Frontal cortex (tissue), 4 donors: ENCODE measurements at places on chromosomes 6 and 20.

DNA sequence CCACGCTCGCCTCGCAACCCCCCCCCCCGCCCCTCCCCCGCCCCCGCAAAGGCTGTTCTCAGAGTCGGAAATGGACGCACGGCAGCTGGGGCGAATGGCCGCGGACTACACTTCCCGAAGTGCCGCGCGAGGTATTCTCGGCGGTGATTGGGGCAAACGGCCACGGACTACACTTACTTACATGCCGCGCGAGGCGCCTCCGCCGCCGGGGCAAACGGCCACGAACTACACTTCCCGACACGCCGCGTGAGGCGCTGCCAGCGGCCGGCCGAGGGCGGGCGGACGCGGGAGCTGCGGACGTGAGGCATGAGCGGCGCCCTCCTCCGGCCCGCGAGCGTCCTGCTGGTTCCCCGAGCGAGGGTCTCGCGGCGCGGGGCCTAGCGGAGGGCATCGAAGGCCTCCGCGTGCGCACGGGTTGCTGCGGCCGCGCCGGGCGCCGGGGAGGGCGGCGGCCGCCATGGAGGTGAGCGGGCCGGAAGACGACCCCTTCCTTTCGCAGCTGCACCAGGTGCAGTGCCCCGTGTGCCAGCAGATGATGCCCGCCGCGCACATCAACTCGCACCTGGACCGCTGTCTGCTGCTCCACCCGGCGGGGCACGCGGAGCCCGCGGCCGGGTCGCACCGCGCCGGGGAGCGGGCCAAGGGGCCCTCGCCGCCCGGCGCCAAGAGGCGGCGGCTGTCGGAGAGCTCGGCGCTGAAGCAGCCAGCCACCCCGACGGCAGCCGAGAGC, at the start of gene WRNIP1:
Gene WRNIP1 (plus strand): TSS at position 228 of the 730 bp plus-strand sequence. CDS start 230 bp downstream, at position 458.
- DNase-seq = peak; percentile 99

GRCh38 chr6:77620278-77620882, 32.5 kb upstream of the MEI4 start:
- DNase-seq = no peak

- no peak for DNase-seq
Observed at GRCh38 chr6:21997119-21998037, 299.5 kb downstream of the PRL start.

DNA sequence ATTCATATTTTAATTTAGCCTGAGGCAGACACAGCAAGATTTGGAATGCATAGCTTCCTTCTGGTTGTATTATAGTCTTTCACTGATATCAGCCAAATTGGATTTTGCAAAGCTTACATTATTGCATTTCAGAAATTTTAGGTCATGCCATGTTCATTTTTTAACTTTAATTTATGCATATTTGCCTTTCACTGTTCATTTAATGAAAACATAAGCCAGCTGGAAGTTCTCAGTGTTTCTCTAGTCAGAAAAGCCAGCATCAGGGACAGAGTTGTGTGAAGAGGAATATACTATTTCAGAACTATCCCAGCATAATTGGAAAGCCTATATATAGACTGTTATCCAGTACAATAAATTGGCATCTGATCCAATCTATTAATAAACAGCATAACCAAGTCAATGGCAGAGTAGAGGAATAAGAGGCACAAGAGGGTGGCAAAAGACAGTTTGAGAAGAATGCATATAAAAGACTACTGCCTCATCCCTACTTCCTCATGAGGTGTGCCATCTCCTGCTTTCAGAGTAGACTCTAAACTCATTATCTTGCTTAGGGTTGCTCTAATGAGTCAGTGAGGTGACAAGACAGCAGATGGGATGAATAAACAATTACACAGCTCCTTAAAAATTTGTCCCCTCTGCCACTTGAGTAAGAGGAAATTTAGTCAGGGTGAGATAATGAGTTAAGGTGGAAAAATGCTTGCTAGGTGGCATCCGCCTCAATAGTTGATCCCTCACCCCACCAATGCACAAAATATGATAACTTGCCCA, 159.8 kb upstream of the HCRTR2 start:
- no peak for DNase-seq

GRCh38 chr6:100512203-100512862, 47.6 kb upstream of the SIM1 start:
- no peak for DNase-seq

GRCh38 chr20:5691918-5692618, 58.1 kb upstream of the SHLD1 start:
- DNase-seq = no peak

DNA sequence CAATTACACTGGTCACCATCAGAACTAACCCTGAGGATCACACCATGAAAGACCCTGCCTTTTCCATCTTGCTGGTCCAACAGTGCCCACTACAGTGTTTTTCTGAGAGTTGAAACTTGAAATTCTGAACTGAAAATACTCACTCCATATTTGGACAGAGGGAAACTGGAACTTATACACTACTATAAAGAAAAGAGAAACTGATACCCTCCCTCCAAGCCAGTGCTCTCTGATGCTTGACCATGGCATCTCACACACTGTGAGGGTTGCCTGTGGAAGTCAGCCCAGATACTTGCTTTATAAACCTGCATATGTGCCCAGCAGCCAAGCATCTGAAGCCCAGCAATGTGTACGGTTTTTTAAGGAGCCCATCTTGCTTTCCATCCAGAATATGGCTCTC, 108.7 kb downstream of the FOXA2 start:
- DNase-seq = no peak

GRCh38 chr6:63214816-63215215, 3.5 kb downstream of the FKBP1C start:
- DNase-seq = no peak
